ENCODE measurements at places on chromosomes 11 and 22.

- peak; percentile 88 for DNase-seq
These were observed 36.2 kb upstream of the CLMP start for GRCh38 chr11:123231256-123231655.

- no peak for DNase-seq
These were observed 8.8 kb downstream of the KRTAP5-5 start for GRCh38 chr11:1638344-1638743.

DNA sequence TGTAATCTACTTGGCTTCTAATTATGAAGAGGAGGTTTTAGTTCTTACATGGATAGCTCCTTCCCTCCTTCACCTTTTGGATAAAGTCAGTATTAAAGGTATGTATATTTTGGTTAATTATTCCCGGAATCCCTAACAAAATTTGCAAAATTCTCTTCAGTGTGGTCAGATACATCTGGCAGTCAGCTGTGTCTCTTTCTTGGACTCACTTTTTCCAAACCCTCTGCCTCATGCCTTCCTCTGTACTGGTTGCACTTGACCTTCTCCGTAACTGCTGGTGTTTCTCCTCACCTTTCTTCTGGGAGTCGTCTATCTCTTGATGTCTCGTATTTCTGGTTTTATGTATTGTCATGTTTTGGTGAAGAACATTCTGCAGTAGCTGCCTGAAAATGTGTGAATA, 62.5 kb downstream of the PPP6R3 start:
- DNase-seq = peak; percentile 41

- DNase-seq = peak; percentile 81
These were observed 9.9 kb upstream of the CELSR1 start for GRCh38 chr22:46547179-46547882.

DNA sequence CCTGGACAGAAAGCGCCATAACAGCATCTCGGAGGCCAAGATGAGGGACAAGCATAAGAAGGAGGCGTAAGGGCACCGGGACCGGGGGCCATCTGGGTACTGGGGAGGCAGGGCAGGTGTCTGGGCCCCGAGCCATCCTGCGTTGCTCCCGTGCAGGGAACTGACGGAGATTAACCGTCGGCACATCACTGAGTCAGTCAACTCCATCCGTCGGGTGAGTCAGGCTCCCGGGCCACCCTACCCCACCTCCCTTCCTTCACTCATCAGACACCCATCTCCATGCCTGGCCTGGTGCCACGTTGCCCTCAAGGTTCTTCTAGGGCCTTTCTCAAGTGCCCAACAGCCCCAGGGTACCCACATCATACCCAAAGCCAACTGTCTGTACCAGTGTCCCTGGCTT, 15.0 kb downstream of the PLCB3 start:
- no peak for DNase-seq

DNA sequence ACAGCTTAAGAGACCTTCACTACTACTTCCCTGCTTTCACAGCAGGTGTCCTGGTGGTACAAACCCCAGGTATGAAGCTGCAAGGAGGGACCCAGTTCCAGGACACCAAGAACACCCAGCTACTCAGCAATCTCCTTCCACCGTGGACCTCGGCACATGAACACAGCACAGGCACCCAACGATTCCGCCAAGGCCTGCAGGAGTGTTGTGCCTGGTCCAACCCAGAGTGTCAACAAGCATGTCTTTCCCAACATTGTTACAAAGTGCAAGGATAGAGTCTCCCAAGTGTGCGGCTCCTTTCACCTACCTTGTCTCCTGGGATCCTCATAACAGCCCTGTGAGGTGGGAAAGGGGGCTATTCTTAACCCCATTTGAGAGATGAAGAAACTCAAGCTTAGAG, 11.8 kb downstream of the PATZ1 start:
- no peak for DNase-seq

DNA sequence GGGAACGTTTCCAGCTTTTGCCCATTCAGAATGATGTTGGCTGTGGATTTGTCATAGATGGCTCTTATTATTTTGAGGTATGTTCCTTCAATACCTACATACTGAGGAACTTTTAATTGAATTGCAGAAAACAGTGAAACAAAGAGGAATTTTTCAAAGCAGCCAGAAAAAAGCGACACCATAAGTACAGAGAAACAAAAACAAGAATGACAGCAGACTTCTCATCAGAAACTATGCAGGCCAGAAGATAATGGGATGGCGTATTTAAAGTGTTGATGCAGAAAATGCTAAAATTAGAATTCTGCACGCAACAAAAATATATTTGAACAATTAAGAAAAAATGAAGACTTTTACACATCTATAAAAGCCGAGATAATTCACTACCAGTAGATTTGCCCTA, 95.4 kb upstream of the TIMP3 start:
- DNase-seq = no peak

DNA sequence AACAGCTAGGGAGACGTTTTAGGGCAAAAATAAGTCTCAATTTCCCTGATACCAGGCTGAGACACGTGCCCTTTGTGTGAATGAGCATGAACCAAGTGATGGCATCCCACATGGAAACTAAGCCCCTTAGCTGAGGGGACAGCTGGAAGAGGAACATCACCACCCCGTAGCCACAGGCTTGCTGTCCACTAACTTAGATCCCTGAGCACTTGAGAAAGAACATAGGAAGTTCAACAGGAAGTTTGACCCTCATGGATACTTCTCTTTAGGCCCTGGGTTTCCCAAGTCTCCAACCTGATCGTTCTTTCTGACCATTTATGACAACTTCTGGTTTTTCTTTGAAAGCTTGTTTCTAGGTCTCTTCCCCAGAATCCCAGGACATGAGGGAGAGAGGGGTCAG, 11.6 kb upstream of the CKAP5 start:
- DNase-seq = no peak

GRCh38 chr11:79342236-79342635, 98.6 kb downstream of the TENM4 start:
- no peak for DNase-seq

- no peak for DNase-seq
These were observed 6.6 kb downstream of the ZBTB16 start for GRCh38 chr11:114066046-114066648.

- DNase-seq = no peak
These were observed 33.5 kb downstream of the WEE1 start for GRCh38 chr11:9606809-9607510.

DNA sequence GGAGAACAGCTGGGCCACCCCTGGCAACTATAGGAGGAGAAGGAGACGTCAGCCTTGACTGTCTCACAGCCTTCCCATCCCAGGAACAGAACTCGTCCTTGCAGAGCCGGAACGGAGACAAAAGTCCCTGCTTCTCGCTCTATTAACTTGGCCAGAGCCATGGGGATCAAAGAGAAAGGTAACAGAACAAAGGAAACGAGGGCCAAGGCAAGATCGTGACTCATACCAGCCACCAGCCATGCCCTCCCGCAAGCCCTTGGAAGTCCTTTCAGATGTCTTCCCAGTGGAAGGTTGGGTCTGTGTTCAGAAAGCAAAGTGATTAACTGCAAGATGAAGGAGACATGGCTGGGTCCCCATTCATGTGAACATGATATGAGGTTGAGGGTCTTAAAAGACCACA, 64.7 kb downstream of the PDE2A start:
- no peak for DNase-seq

- no peak for DNase-seq
These were observed 55.6 kb upstream of the LYVE1 start for GRCh38 chr11:10623797-10624761.

- DNase-seq = no peak
These were observed 60.1 kb upstream of the PHF21B start for GRCh38 chr22:45069925-45070324.

- no peak for DNase-seq
These were observed 2.8 kb upstream of the FREY1 start for GRCh38 chr11:45909594-45910475.

DNA sequence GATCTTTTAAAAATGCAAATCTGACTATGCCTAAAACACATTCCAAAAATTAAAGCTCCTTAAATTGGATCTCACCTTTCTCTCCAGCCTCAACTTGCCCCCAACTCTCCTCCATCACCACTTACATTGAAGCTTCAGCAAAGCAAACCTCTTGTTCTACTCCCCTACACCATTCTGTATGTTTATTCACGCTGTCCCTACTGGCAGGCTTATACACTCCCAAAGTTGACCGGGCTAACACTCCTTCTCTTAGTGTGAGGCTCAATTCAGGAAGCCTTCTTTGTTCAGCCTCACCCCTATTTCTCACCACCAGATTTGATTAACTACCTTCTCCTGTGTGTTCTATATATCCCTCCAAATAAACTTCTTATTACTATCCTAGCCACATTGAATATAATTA, 1.8 kb upstream of the GDPD4 start:
- DNase-seq = no peak

DNA sequence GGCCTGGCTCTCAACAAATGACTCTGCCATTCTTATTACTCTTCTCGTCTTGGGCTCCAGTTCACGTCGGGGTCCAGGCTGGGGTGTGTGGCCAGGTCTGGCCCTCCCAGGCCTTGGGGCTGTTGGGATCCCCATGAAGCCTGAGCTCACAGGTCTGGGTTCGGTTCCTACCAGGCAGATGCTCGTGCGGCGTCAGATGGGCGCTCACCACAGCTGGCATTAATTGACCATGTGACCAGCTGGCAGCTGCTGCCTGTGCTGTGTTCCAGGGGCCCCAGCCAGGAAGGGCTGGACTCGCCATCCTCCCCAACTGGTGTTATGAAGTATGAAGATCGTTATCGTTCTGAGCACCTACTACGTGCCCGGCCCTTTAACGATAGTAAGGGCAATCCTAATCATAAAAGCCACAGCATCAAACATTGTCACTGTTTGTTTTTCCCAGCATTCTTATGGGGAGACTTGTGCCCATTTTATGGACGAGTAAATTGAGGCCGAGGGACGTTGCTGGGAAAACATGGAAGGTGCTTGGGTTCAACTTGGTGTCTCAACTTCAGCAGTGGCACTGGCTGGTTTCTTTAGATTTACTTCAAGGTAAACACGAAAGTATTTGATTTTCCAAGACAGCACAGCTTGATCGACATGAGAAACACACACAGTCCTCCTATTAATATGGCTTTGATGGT, 26.8 kb upstream of the CACNG2 start:
- DNase-seq = no peak

DNA sequence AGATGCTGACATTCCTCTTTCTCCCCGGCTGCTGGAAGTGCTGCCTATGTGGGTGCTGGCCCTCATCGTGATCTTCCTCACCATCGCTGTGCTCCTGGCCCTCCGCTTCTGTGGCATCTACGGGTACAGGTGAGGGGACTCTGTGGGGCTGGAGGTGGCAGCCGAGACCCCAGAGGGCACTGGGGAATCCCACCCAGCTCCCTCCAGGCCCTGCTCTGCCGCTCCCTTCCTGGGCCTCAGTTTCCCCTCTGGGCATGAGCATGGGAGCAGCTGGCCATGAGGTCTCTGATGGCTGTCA, 21.8 kb downstream of the CSF2RB start:
- DNase-seq = no peak

- peak; percentile 33 for DNase-seq
These were observed 62.7 kb downstream of the CD82 start for GRCh38 chr11:44627911-44628729.

- no peak for DNase-seq
These were observed 80.7 kb upstream of the FAM181B start for GRCh38 chr11:82814379-82814778.

- DNase-seq = peak; percentile 99
These were observed 113.6 kb downstream of the SIK3 start for GRCh38 chr11:116984589-116984988.

GRCh38 chr11:121106812-121107211, 5.8 kb downstream of the TECTA start:
- DNase-seq = no peak

DNA sequence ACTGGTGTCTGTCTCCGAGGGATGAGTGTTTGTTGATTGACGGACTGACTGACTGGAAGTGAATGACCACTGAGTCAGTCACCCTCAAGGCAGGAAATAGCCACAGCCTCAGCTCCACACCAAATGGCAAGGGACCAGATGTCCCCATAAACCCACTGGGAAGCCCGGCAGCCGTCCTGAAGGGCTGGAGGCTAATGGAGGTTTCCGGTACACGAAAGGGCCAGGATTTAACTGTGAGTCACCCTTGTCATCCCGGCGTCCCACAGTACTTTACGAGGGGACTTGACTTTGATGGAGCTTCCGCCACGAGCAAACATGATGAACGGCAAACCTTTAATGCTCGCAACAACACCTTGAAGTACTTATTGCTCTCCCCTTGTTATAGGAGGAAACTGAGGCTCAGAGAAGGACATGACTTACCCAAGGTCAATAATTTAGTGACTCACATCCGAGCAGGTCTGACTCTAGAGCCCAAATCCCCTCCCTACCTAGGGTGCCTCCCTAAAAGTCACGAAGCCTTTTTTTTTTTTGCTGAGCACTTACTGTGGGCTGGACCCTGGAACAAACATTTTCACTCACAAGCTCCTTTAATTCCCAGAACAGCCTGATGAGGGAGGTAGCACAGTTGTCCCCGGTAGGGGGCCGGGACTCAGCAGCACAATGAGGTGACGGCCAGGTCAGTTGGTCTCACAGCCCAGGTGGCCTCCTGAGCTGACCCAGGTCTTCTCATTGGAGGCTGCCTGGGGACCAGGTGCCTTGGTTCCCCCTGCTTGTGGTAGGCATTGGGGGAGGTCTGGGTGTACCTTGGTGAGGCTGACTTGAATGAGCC, 25.2 kb upstream of the GCAT start:
- peak; percentile 65 for DNase-seq

- peak; percentile 72 for DNase-seq
These were observed 1.4 kb downstream of the TRIM34 start for GRCh38 chr11:5626196-5626595.

GRCh38 chr11:97908354-97908753, 1112.4 kb upstream of the CNTN5 start:
- no peak for DNase-seq

GRCh38 chr22:49935561-49935960, 17.1 kb downstream of the CRELD2 start:
- DNase-seq = no peak

- DNase-seq = no peak
These were observed 35.7 kb upstream of the ARFGAP3 start for GRCh38 chr22:42892571-42893316.

GRCh38 chr11:93100211-93100610, 97.6 kb downstream of the SLC36A4 start:
- peak; percentile 18 for DNase-seq

- DNase-seq = no peak
These were observed 160.8 kb downstream of the MSANTD4 start for GRCh38 chr11:105861225-105861624.

- DNase-seq = peak; percentile 27
These were observed 369 bp downstream of the XRRA1 start for GRCh38 chr11:74948546-74948897.

GRCh38 chr11:113506893-113507292, 31.7 kb upstream of the DRD2 start:
- peak; percentile 1 for DNase-seq

- DNase-seq = no peak
These were observed 35.0 kb downstream of the SGSM3 start for GRCh38 chr22:40405178-40406062.

DNA sequence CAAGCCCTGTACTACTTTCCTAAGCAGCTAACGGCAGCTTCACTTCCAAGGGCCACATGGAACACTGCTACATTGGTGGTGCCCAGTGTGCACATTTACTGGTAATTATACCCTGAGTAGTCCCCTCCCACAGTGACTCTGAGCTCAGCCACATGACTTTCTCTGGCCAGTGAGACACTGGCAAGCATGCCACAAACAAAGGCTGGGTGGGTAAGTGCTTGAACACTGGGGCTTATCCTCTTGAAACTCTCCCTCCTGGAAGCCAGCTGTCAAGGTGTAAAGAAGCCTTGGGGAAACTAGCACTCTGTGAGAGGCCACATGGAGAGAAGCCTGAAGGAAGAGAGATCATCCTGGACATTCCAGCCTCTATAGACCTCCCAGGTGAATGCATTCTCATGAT, 54.4 kb upstream of the DRD2 start:
- no peak for DNase-seq
